Activated CD4-positive, alpha-beta T cell treated with anti-CD3 and anti-CD28 coated beads, Interleukin-10, Interleukin-2, amounts not matched to agents 100 ng/mL and 50 ng/mL, durations not matched to agents 16 hours and 8 hours (primary cell): ENCODE measurements at places on chromosomes 2 and 18.

GRCh38 chr2:241534701-241535375 is 23.7 kb upstream of the BOK start:
- no peak for DNase-seq

DNA sequence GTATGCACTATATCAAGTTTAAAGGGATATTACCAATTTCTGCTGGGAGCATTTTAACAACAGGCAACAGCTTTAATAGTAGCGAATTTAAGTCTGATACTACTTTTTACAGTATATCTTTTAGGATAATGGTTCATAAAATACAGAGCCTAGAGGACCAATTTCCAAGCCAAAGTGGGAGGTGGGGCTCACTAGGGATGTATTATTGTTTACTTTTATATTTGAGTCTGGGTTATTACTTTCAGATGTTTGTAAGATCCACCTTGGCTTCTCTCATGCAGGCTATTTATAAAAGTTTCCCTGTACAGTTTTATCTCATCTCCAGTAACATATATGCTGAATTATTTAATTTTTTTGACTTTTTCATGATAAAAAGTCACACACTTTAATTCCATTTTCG is 242.0 kb downstream of the CMPK2 start:
- DNase-seq = no peak

DNA sequence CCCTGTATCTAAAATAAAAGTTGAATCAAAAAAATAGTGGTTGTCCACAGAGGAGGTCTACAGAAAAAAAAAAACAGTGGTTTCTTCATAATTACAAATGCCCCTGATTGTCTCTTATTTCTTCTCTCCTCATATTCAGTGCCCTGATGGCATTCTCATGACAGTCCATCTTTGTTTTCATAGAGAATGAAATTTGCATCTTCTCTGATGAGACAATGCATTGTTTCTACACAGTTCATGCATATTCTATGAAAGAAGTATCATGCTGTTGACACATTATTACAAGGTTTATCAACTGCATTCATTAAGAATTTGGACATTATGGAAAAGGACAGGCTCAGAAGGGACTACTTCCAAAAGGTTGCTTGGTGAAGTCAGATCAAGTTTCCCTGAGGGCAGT is 59.5 kb downstream of the LHCGR start:
- no peak for DNase-seq

- DNase-seq = no peak
Measured at GRCh38 chr18:39721712-39722111, 2156.1 kb upstream of the CELF4 start.

- no peak for DNase-seq
Measured at GRCh38 chr2:27838502-27838901, 51.7 kb downstream of the RBKS start.

DNA sequence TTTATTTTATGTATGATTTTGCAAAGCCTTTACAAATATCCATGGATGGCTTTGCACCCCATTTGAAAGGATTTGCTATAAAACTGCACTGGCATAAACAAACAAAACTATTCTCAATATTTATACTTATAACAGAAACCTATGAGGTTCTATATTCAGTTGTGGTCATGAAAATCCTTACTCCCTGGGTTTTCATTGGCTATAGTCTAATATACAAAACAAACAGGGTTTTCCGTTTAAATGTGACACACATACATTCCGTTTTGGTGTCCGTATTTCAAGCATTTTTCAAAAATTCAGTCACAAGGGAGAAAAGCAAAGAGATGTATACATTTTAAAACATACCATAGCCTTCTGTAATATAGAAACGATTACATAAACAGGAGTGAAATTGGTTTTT is 100.0 kb downstream of the TCF4 start:
- DNase-seq = no peak

DNA sequence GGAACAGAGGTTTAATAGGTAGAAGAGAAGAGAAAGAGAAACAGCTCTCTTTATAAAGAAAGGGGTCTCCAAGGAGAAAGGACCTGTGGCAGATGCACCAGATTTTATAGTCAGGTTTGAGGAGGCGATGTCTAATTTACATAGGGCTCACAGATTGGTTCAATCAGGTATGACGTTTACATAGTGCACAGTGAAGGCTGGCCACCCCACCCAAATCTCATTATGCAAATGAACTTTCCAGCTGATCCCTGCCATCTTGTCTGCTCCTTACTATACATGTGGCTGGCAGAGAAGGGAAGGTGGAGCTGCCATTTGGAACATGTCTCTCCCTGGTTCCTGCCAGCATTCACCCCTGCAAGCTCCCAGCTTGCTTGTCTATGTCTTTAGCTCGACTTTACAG is 557.8 kb downstream of the SUCLG1 start:
- no peak for DNase-seq

DNA sequence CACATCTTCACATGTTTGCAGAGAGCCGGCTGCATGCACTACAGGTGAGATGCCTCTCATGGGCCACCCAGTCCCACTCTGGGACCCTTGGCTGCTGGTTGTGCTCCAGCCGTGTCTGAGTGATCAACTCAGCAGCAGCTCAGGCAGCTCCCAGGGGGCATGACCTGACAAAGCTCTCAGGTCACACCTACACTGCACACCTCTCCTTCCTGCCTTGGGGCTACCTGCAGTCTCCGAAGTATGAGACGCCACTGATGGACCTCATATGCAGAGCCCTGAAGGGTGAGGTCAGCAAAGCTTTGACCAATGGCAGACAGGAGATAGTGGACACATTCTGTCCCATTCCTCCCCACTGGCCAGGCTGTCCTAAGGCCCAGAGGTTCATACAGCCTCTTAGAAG is 51.4 kb downstream of the LBH start:
- no peak for DNase-seq

GRCh38 chr18:2425426-2426317 is 145.6 kb downstream of the METTL4 start:
- DNase-seq = no peak

DNA sequence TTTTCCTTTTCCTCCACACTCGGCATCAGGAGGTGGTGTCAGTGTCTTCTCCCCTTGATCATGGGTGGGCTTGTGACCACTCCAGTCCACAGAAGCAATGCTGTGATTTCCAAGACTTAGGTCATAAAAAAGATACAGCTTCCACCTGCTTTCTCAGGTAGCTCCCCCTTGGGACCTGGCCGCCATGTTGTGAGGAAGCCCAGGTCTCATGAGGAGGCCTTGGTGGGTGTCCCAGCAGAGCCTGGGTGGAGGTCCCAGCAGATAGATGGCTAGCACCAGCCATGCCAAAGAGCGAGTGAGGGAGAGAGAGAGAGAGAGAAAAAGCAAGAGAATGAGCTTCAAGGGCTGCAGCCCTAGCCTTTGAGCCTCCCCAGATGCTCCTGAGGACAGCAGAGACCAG is 16.0 kb downstream of the SLC66A2 start:
- DNase-seq = no peak

DNA sequence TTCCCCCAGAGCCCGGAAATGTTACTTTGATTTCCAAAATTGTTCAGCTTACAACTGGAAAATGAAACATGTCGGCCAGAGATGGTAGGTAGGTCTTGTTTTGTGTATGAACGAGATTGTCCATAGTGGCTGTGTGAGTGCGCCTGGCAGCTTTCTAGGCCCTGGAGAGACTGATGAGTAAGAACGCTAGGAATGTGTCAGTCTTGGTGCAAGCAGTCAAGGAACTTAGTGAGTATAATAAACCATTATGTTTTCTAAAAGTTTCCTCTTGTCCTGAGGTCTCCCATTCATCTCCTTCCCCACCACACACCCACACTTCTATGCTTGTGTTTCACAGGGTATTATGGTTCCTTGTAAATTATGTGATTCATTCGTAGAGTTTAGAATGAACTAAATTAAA is 234.2 kb downstream of the CDH2 start:
- DNase-seq = no peak

DNA sequence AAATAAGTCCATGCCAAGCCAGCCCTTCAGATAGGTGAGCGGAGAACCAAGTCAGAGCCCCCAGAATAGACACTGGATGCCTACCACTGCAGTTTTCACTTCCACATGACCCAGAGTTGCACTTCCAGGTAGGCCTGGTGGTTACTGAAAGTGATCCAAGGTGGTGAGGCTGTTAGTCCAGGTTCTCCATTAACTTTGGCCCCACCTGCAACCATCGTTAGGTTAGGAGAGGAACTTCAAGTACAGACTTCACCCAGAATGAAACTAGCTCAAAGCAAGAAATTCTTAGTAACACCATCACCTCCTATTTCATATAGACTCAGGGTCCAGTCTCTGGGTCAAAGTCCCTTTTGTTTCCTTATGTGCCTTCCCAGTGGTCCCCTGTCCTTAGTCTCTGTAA is 293.1 kb upstream of the ID2 start:
- no peak for DNase-seq

- DNase-seq = no peak
Measured at GRCh38 chr18:34031810-34032209, 192.9 kb downstream of the NOL4 start.

DNA sequence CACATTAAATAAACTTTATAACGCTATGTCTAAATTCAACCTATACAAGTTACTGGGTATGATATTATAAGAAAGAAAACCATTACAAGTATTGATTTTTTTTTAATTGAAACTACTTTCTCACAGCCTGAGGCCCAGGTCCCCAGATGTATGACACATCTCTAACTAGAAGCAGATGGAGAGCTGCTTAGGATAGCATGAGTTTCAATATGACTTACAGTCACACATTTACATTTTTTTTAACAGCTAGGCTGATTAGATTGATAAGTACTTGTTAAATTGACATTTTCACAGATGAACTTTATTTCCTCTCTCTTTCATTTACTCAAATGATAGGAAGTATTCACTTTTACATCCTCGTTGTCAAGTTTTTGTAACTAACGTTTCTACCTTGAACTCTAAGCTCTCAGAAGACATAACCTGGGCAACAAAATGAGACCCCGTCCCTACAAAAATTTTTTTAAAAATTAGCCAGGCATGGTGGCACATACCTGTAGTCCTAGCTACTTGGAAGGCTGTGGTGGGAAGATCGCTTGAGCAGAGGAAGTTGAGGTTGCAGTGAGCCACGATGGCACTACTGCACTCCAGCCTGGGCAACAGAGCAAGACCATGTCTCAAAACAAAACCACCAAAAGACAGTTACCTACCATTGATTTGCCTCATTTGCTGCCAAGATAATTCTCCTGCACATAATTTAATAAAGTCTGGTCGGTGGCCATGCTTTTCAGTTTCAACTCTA is 52.4 kb downstream of the STK39 start:
- peak; percentile 88 for DNase-seq

DNA sequence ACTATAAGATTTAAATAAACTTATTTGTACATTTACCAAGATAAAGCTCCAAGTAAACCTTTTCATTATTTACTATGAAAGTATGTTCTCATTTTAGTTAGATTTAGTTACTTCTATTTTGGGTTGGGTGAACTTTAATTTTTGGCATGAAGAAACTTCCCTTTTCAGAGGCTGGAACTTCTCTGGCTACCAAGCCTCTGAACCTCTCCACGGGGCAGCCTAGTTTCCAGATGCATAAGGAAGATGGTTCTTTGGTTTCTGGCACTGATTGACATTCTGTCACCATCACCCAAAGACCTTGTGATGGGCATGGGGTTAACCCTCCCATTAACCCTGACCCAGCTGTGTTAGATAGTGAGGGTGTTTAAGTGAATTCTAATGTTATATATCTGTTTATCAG is 17.1 kb downstream of the PSD4 start:
- DNase-seq = no peak

GRCh38 chr18:8858888-8859511 is 153.6 kb downstream of the MTCL1 start:
- no peak for DNase-seq

GRCh38 chr2:171864357-171864985 is 29.6 kb downstream of the SLC25A12 start:
- peak; percentile 24 for DNase-seq

DNA sequence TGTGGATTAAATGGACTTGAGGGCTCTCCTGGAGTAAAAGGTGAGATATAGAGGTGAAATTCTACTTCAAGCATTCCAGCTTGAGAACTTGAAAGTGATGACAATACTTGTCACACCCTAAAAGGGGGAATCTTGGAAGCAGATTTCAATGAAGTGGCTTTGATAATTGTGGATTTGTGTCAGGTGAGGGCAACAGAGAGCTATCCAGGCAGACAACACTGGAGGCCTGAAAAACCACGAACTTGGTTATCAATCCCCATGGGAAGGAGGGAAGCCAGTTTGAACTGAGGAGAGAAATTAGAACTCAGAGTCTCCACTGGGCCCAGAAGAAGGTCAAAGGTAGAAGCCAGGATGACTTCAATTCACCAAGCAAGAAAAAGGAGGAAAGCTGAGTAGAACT is 263.9 kb downstream of the FIGN start:
- no peak for DNase-seq

- no peak for DNase-seq
Measured at GRCh38 chr18:74731097-74731496, 133.4 kb downstream of the ZNF407 start.

DNA sequence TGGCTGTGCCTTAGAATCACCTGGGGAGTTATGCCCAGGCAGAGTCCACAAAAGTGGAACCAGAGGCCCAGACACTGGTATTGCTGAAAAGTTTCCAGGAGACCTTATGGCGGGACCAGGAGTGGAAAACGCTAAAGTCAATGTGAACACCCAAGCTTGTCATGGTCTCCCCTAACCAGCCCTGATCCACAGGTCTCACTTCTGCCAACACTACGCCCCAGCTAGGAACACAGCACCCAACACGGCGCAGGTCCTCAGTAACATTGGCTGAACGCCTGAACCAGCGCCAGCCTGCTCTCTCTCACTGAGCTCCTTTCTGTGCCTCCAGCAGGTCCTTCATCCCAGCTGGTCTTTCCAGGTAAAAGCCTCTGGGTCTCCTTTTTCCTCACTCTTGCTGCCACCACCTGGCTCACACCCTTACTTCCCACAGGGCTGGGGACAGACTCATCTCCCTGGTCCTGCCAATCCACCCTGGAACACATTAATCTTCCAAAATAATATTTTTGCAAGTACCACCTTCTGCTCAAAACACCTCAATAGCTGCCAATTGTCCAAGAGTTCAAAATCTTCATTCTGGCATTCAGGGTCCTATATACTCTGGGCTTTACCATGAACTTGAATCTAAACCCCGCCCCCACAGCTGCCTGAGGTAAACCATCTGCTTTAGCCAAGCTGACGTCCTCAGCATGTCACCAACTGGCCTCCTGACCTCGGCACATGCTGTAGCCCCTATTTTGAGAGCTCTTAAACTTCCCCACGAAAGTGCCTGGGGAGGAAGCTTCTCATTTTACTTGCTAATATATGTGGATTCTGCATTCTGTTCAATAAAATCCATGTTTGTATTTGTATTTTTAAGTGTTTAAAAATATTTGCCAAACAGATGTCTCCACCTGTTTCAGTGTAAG is 34.6 kb downstream of the ADCY3 start:
- DNase-seq = no peak

- no peak for DNase-seq
Measured at GRCh38 chr18:36760598-36760997, 68.2 kb downstream of the TPGS2 start.
